ENCODE measurements at places on chromosomes 12 and 14.
A peak's percentile ranks its signal among the peaks of the same experiment; 100 is the strongest.

DNA sequence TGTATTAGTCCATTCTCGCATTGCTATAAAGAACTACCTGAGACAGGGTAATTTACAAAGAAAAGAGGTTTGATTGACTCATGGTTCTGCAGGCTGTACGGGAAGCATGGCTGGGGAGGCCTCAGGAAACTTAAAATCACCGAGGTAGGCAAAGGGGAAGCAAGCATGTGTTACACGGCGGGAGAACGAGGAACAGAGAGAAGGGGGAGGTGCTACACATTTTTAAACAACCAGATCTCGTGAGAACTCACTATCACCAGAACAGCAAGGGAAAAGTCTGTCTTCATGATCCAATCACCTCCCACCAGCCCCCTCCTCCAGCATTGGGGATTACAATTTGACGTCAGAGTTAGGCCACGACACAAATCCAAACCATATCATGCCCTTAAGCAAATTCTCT, 13.3 kb upstream of the MAX start:
- no peak overlapping the region for H3K27ac ChIP-seq
- H3K4me3 ChIP-seq: no peak overlapping the region
- H3K36me3 ChIP-seq: peaks cover 4% of the 10 kb centered on the region
- peaks cover 6% of the 10 kb centered on the region for H3K27me3 ChIP-seq
- no peak for DNase-seq

DNA sequence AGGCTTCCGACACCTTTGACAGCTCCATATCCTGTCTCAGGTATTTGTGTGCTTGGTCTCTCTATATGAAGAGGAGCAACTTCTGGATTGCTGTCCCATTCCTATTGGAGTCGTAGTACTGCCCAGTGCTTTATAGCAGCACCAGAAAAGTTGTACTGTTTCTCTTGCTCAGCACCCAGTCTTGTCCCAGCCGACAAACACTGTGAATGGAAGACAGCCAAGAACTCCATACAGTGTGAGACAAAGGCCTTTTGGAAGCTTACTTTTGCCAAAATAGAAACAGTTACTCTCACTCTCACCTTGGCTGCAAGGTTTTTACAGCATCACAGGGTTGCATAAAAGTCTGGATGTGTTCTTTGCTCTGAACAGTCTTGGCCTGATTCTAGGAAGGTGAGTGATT, 105.3 kb downstream of the TGFB3 start:
- H3K4me1 ChIP-seq: no peaks in the 10 kb centered on the region
- H3K4me3 ChIP-seq: no peak overlapping the region
- peak overlapping the region; percentile 62 for H3K27ac ChIP-seq
- H3K36me3 ChIP-seq: no peaks in the 10 kb centered on the region
- no peak for DNase-seq
- no peaks in the 10 kb centered on the region for H3K27me3 ChIP-seq

DNA sequence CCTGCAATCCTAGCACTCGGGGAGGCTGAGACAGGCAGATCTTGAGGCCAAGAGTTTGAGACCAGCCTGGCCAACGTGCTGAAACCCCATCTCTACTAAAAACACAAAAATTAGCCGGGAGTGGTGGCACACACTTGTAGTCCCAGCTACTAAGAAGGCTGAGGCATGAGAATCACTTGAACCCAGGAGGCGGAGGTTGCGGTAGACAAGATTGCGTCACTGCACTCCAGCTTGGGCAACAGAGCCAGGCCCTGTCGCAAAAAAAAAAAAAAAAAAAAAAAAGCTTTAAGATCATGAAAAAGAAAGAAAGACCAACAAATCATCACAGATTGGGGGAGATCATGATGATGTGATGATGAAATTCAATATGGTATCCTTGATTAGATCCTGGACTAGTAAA, 30.6 kb downstream of the WDR89 start:
- no peak overlapping the region for H3K27ac ChIP-seq
- H3K4me3 ChIP-seq: no peak overlapping the region
- H3K27me3 ChIP-seq: no peaks in the 10 kb centered on the region
- peaks cover 18% of the 10 kb centered on the region for H3K36me3 ChIP-seq
- DNase-seq: no peak

DNA sequence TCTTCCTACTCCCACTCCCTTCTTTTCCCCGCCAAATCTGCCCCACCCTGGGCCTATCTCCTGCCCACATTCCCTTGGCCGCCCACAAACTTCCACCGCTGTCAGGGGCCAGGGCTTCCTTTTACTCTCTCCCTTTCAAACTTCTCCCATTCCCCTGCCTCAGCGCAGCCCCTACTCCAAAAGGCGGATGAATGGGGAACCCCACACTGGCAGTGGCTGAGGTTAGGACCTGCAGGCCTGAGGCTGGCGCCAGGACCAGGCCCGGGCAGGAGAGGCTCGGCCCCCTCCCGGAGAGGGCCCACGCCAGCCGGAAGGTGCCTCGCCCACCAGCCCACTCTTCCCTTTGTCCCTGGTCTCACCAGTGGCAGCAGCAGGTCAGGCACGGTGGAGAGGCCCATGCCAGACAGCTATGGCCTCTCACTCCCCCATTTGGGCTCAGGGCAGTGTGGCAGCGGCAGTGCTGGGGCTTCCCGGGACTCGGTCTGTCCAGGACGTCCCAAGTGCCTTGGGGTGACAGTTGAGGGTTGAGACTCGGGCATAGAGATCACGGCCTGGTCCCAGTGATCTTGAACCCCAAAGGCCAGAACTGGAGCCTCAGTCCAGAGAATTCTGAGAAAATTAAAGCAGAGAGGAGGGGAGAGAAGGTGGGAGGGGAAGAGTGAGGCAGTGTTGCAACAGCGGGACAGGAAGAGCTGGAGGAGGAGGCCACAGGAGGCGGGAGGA, at the start of gene TNFRSF1A:
Gene TNFRSF1A (minus strand): TSS at position 660 of the 723 bp plus-strand sequence. CDS start 262 bp downstream, at position 398.
- H3K36me3 ChIP-seq: peaks cover 10% of the 10 kb centered on the region
- peak; percentile 28 for DNase-seq
- H3K4me1 ChIP-seq: peaks cover 43% of the 10 kb centered on the region
- H3K27ac ChIP-seq: no peak within 1 kb of the TSS
- H3K4me3 ChIP-seq: no peak within 1 kb of the TSS

DNA sequence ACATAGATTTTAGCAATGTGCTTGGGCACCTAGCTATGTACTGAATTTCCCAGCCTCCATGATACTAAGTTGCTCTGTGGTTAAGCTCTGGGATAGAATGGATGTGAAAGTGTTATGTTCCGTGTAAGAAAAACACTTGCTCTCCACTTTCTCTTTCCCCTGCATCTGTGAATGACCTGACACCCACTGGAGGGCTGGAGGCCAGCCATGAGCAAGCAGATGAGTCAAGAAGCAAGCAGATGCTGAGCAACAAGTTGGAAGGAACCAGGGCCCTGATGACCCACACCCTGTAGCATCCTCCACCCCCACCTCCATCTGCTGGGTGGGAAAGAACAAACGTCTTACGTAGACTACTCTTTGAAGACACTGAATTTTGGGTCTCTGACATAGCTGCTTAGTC, 56.6 kb downstream of the EID3 start:
- H3K27ac ChIP-seq: no peak overlapping the region
- DNase-seq: no peak
- H3K36me3 ChIP-seq: peaks cover 3% of the 10 kb centered on the region
- no peaks in the 10 kb centered on the region for H3K4me1 ChIP-seq
- H3K27me3 ChIP-seq: no peaks in the 10 kb centered on the region

DNA sequence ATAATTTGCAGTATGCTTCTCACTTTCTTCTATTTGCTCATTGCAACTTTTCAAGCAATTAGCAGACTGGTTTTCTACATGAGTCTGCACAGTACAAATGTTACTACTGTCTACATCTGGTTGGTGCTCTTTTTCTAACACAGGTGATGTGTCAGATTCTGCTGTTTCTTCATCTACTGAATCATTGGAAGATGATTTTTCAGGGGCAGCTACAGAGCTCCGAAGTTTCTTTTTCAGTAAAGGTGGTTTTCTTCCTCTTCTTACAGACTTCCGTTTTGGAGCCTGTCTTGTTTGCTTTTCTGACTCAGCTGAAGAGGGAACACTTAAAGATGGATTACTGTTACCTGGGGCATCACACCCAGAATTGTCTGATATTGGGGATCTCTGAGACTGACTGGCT, 62.1 kb downstream of the SCAF11 start:
- H3K27me3 ChIP-seq: no peaks in the 10 kb centered on the region
- H3K27ac ChIP-seq: no peak overlapping the region
- DNase-seq: no peak
- H3K4me3 ChIP-seq: no peak overlapping the region

DNA sequence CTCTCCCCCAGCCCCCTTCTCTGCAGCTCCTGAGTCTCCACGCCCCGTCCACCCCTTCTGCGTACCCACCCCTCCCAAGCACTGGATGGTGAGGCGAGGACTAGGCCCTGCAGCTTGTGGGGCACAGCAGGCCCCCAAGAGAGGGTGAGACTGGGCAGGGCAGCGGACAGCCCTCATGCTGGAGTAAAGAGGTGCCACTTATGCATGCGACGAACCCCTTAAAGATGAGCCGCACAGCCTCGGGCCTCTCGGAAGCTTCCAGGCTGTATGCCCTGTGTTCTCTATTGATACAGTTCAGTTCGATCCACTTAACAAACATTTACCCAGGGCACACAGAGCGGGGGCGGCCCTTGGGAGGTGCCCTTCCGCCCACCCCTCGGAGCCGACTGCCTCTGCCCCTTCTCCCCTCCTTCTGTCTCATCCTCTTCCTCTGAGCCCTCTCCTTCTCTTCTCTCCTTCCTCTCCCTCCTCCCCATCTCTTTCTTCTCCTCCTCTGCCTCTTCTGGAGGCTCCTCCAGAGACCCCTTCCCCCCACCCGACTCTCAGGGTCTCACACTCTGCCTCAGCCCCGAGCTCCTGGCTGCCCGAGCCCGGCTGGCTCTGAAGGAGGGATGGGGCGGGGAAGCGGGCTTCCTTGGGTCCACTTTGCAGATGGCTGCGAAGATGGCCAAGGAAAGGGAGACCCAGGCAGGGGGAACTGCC, 32.7 kb upstream of the DLK1 start:
- H3K4me3 ChIP-seq: no peak overlapping the region
- H3K27ac ChIP-seq: no peak overlapping the region
- DNase-seq: no peak
- H3K27me3 ChIP-seq: peaks cover 58% of the 10 kb centered on the region

- H3K27ac ChIP-seq: no peak overlapping the region
- H3K36me3 ChIP-seq: peaks cover 3% of the 10 kb centered on the region
- H3K4me1 ChIP-seq: no peaks in the 10 kb centered on the region
- peaks cover 70% of the 10 kb centered on the region for H3K27me3 ChIP-seq
- no peak overlapping the region for H3K4me3 ChIP-seq
Observed at GRCh38 chr14:96090441-96091148, 51.4 kb downstream of the C14orf132 start.

GRCh38 chr14:24798911-24799462, 165.0 kb upstream of the GZMB start:
- peaks cover 5% of the 10 kb centered on the region for H3K4me1 ChIP-seq
- DNase-seq: no peak
- no peaks in the 10 kb centered on the region for H3K36me3 ChIP-seq
- peaks cover 5% of the 10 kb centered on the region for H3K27me3 ChIP-seq

Measured in effector memory CD8-positive, alpha-beta T cell (primary cell).